ENCODE measurements at places on chromosomes 16 and 17.
A peak's percentile ranks its signal among the peaks of the same experiment; 100 is the strongest.

DNA sequence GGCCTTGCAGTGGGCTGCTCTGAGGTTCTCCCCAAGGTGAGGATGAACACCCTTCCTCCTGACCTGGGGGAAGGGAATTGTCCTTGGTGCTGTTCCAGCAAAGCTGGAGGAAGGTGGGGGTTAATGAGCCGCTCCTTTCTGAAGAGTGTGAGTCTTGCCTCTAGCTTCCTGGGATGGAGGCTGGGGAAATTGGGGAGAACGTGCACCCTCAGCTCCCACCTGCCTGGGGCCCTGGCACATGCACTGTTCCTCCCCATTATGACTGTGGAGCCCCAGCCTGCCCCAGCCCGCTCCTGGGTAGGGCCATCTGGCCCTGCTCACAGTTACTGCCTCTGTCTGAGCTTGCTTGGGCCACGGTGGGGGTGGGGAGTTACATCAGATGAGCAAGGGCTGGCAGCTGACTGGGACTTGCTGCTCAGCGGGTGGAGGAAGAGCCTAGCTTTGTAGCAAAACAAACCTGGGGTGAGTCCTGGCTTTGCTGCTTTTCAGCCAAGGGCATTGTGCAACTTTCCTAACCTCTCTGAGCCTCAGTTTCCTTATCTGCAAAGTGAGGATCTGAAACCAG is 11.1 kb downstream of the TNS4 start:
- DNase-seq: peak; percentile 71

- no peak for DNase-seq
Measured at GRCh38 chr17:73591296-73592078, 52.8 kb downstream of the SDK2 start.

DNA sequence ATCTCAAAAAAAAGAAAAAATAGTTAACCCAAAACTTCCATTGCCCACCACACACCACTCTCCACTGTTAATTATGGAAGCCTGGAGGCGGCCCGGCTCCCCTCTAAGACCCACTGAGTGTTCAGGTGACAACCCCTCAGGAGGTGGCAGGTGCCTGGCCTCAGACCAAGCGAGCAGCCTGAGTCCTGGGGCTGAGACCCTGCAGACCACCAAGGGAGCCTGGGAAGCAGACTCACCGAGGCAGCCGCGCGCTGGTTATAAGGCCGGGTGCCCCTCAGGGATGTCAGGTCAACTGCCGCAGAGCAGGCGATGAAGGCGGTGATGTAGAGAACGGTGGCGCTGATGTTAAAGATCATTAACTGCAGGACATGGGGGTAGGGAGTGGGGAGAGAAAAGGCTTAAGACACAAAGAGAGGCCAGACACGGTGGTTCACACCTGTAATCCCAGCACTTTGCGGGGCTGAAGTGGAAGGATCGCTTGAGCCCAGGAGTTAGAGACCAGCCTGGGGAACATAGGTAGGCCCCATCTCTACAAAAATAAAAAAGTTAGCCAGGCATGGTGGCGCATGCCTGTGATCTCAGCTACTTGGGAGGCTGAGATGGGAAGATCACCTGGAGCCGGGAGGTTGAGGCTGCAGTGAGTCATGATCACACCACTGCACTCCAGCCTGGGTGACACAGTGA is 13.3 kb downstream of the ARL2BP start:
- no peak for DNase-seq

GRCh38 chr16:88067530-88068411 is 116.5 kb downstream of the BANP start:
- DNase-seq: no peak

DNA sequence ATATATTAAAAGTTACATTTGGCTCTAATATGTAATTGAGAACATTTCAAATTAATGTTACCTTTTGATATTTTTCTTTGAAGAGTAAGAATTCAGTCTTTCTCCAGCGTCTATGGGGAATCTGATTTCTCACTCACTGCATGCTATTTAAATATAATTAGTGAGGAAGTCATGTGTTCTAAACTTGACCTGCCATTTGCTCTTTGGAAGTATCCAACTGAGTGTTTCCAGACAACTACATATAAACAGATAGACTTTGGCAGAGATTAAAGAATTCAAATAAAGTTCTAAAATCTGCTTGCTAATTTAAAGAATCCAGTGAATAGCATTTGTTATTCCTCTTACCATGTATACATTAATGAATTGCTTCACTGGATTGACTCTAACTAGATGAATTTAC is 23.5 kb downstream of the OMG start:
- DNase-seq: no peak

DNA sequence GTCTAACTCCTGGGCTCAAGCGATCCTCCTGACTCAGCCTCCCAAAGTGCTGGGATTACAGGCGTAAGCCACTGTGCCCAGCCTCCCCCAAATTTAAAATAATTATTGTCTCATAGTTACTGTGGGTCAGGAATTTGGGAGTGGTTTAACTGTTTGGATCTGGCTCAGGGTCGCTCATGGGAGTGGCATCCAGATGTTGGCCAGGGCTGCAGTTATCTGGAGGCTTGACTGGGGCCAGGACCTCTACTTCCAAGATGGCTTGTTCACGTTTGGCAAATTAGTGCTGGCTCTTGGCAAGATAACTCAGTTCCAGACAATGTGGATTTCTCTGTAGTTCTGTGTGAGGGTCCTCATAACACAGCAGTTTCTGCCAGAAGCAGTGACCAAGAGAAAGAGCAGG is 8.0 kb downstream of the TEN1 start:
- DNase-seq: no peak

DNA sequence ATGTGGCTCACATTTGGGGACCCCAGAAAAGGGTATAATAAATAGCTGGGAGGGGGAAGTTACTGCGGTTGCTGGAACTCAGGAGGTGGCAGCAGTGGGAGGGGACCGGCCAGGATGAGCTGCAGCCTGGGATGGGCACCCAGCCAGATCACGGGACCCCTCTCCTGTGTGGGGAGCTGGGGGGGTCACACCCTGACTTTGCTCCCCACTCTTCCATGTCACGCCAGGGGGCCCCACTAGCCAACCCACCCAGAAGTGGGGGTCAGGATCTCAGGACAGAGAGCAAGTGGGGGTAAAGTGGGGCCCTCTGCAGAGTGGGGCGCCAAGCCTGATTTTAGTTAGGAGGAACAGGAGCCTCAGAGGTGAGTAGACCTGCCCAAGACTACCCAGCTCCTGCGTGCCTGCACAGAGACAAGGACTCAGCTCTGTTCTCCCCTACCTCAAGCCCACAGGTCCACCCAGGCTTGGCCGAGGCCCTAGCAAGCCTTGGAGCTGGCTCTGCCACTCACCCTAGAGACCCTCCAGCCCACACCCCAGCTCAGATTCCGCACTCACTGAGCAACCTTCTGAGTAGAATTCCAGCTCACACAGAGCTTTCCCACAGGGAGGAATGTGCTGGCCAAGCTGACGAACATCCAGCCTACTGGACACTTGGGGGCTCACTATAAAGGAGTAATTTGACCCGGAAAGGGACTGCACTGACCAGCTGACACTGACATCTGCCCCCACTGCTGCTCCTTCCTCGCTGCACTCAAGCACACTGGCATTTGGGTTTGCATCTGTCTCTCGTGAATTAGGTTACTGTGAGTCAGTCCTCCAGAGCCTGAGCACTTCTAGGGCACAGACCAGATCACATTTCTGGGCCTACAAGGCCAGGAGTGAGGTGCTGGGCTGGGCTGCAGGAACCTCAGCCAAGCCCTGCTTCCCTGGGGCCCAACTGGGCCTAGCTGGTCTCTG is 310.1 kb downstream of the C16orf95 start:
- no peak for DNase-seq

- DNase-seq: no peak
Measured at GRCh38 chr16:67431775-67432505, 1.0 kb downstream of the HSD11B2 start.

- DNase-seq: no peak
Measured at GRCh38 chr16:86052115-86052670, 153.2 kb downstream of the IRF8 start.

DNA sequence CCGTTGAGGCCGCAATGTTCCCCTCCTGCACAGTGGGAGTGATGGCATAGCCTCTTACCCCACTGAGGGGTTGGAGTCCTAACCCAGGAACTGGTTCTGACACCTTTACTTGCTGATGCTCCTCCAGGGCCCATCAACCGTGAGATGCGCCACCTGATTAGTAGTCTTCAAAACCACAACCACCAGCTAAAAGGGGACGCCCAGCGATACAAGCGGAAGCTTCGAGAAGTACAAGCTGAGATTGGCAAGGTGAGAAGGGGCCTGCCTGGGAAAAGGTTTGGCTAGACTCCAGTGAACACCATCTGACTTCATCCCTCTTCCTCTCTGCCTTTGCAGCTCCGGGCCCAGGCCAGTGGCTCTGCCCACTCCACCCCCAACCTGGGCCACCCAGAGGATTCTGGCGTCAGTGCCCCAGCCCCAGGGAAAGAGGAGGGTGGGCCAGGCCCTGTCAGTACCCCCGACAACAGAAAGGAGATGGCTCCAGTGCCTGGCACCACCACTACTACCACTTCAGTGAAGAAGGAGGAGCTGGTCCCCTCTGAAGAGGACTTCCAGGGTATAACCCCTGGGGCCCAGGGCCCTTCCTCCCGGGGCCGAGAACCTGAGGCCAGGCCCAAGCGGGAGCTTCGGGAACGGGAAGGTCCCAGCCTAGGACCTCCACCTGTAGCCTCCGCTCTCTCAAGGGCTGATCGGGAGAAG is 5.8 kb downstream of the RNF40 start:
- no peak for DNase-seq

DNA sequence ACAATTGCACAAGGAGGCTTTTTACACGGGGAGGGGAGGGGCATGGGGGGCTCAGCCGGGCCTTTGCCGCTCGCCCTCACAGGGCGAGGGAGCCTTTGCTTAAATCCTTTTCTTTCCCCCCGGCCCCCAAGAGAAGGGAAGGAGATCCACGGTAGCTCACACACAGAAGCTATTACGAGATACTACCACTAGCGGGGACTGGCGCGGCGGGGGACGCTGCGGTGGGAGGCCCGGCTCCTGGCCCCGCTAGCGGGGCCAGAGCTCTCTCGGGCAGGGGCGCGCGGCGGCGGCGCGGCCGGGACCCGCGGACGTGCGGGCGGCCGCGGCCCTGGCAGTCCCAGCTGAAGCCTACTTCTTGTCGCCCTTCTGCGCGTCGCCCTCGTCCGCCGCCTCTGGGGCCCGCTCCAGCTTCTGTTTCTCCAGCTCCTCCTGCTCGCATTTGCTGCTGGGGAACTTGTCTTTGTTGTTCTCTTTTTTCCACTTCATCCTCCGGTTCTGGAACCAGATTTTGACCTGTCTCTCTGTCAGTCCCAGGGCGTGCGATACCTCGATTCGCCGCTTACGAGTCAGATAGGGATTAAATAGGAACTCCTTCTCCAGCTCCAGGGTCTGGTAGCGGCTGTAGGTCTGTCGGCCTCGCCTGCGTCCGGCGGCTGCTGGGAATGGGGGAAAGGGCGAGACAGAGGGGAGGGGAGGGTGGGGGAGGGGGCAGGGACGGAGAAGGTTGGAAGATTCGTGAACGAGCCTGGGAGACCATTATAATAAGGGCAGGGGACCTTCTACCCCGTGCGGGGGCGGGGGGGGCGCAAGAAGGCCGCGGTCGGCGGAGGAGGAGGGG is 2.0 kb downstream of the HOXB8 start:
- DNase-seq: peak; percentile 25

DNA sequence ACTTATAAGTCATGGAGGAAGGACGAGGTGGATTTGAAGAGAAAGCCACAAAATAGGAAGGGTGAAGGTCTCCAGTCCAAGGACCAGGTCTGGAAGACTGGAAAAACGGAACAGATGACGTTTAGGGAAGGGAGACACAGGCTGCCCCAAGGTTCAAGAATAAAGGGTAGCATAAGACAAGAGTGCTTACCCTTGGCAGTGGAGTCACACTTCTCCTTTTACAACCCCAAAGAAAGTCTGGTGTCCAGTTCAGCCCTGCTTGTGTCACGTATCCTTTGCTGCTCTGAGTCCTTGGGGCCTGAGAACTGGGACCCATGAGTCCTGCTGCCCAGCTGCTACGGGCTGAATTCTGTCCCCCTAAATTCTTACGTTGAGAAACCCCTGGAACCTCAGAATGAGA is 13.0 kb upstream of the GGA2 start:
- DNase-seq: no peak

DNA sequence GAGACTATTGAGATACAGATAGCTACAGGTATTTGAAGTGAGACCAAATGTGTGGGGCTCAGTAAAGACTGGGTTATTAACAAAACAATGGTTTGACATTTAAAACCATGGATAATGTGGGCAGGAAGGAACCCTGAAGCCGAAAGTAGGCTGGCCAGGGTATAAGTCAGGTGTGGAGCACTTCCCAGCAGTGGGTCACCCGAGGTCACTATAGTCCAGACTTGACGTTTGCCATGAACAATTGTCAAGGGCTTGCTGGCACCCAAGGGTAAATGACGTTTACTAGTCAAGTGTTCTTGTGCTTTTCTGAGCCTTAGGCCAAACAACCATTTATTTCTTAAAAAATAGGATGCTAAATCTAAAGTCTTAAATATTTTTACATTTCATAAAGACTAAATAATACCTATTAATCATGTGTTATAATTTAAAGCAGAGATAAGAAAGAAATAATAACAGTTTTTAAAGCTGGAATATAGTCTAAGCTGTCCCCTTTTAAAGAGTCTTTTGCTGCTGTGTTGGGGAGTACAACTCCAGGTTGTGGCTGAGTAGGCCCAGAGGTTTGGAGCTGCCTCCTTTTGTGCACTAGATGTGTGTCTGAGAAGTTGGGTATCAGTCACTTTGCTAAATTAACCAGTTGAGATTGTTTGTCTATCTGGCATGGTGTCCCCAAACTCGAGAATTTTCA is 15.7 kb downstream of the ALDH3A2 start:
- DNase-seq: no peak

- DNase-seq: no peak
Measured at GRCh38 chr17:28986714-28987655, 18.8 kb downstream of the SEZ6 start.

DNA sequence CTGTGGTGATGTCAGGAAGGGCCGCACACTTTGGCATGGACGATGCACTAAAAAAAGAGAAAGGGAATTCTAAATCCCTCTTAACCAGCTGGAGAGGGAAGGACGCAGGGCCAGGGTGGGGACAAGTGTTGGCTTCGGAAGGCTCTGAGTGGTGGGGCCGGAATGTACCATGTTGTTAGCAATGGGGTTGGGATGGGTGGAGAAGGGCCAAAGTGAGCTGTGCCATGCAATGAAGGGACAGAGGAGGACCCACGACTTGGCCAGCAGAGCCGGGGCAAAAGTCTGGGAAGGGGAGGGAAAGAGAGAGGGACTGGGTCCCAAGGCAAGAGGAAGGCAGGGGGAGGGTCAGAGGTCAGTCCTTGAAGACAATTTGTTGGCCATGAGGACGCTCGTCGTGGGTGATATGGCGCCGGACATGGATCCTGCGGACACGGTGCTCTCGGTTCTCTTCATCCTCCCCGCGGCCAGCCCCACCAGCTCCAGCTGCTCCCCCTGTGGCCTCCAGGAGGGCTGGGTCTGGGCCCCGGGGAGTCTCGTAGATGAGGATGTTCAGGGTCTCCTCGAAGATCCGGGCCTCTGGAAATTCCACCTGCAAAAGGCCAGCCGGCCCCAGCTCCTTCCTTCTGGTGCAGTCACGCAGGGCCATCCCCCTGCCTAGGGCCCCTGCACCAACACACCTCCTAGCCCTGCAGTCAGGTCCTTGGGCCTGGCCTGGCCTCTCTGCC is 6.4 kb downstream of the ASPHD1 start:
- DNase-seq: no peak

- DNase-seq: no peak
Measured at GRCh38 chr17:46836500-46836899, 14.9 kb upstream of the WNT9B start.

GRCh38 chr16:76653390-76654026 is 376.3 kb downstream of the CNTNAP4 start:
- DNase-seq: peak; percentile 47

Data from fibroblast of skin of back (primary cell).